ENCODE measurements at places on chromosomes 3 and 15.

GRCh38 chr15:61116825-61117224 lies 112.3 kb downstream of the RORA start:
- no peak for DNase-seq

DNA sequence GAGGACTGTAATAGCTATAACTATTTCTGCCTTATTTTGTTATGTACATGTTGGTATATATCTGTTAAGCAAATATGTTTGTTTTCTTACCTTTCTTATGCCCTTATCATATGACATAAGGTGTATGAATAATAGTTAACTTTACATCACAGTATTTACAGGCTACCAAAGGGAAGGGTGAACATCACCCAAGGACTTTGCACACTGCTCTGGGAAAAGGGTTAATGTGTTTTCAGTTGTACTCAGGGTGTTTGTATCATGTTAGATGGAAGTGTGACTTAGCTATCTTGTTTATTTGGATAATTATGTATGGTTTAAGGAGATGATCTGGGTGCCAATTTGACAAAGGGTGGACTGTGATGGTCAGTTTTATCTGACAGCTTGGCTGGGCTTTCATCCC lies 60.3 kb downstream of the LSM3 start:
- DNase-seq, result no peak

DNA sequence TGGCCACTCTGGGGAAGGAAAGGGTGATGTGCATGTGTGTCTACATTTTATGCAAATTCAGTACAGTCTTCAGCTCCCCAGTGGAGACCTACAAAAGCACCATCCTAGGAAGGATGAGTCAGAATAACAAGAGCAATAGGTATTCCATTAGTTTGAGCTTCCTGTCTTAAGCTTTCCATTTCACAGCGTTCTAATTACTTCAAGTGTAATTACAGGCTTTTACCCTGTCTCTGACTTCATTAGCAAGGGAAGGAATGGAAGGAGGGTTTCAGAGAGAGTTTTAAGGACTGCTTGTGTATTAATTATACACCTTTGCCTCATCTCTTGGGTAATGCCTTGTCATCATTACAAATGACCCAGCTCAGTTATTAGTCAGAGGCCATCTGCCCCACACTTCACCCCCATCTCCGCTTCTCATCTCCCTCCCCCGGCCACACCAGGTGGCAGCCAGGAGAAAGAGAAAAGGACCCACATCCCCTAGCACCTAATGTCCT lies 202.8 kb upstream of the MRPL3 start:
- no peak for DNase-seq

DNA sequence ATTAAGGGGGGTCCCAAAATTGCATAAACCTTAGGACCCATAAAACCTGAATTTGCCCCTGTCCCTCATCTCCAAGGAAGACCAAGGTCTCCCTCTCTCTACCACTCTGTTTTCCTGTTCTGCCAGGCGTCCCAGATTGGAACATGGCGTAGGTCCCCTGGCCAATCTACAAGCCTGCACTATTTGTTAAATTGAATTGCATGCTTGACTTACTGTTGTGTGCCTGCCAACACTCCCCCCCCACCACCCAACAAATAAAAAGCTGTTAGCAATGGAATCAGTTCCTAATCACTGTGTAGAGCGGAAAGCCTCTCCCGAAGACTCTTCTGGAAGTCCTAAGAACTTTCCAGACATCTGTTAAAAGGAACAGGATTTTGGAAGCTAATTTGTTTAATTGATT lies 11.7 kb downstream of the CTXND1 start:
- DNase-seq, result no peak

- DNase-seq, result no peak
Measured at GRCh38 chr3:169475576-169475975, 187.9 kb downstream of the MECOM start.

- DNase-seq, result no peak
Measured at GRCh38 chr3:47159820-47160219, 4.1 kb downstream of the SETD2 start.

DNA sequence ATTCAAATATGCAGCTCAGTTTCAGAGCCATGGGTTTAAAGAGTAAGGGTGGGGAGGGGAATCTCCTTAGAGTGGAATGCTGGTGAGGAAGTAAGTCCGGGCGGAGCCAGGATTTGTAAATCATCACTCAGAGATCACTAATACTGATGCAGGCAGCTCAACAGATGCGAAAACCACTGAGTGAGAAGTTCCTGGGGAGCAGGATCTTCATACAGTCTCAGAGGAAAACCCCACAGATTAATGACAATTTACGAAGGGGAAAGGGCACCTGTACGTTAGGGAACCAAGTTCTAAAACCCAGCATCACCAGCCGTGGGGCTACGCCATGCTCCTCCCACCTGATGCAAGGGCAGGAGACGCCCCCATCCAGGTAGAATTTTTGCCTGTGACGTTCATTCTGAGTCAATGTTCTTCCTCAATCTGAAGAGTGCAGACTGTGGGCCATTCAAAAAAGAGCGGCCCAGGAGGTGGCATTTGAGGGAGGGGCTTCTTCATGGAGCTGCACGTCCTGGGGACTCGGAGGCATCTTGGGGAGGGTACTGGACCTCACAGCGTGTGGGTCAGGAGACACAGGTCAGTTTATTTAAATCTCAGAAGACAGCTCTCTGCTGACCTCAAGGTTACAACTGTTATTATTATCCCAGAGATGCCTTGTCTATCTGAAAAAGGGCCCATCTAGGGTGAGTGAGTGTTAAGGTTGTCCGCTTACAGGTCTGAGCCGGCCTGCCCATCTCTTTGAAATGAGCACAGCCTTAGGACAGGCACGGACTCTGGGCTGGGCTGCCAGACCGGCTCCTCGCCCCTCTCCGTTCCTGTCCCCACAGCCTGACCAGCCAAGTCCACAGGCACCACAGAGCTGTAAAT lies 228.0 kb downstream of the XXYLT1 start:
- no peak for DNase-seq

GRCh38 chr3:113623324-113623723 lies 73.1 kb downstream of the USF3 start:
- DNase-seq, result no peak

DNA sequence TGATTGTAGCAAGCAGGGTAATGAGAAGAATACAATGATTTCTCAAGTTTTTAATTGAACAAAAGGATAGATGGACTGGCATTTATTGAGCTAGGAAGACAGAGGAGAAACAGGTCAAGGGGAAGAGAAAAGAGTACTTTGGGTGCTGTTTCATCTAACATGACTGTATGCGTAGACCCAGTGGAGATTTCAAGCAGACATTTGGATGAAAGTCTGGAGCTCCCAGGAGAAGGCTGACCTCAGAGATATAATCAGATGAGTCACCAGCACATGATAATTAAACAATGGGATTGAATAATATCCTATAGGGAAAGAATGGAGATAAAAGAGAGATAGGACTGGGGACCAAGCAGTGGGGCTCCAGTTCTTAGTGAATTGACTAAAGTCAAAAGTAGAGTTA lies 194.9 kb downstream of the ARRDC4 start:
- no peak for DNase-seq

DNA sequence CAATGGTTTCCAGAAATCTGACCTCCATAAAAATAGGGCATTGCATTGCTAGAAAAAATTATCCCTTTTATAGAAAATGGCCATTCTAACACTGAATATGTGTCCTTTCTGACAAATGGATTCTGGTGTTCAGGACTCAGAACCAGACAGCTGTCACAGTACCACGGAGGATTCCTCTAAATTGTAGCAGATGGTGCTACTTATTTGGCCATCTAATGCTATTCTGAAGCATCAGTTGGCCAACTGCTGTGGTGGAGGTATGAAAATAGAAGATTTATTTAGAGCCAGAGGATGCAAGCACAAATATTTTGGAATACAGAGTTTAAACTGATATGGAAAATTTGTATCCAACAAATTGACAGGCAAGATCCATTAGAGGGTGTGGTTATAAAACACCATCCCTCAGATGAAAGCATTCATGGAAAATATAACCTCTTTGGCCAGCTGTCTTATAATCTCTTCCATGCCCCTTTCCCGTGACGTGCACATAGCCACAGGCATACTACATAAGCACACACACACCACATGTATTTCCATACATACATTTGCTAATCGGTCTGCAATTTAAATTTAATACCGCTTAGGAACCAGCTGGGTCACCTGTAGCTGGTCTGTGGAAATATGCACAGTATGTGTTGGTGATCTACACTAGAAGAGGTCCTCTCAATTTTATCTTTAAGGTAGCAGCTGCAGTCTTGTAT lies 302.7 kb upstream of the KCNMB2 start:
- DNase-seq, result no peak

DNA sequence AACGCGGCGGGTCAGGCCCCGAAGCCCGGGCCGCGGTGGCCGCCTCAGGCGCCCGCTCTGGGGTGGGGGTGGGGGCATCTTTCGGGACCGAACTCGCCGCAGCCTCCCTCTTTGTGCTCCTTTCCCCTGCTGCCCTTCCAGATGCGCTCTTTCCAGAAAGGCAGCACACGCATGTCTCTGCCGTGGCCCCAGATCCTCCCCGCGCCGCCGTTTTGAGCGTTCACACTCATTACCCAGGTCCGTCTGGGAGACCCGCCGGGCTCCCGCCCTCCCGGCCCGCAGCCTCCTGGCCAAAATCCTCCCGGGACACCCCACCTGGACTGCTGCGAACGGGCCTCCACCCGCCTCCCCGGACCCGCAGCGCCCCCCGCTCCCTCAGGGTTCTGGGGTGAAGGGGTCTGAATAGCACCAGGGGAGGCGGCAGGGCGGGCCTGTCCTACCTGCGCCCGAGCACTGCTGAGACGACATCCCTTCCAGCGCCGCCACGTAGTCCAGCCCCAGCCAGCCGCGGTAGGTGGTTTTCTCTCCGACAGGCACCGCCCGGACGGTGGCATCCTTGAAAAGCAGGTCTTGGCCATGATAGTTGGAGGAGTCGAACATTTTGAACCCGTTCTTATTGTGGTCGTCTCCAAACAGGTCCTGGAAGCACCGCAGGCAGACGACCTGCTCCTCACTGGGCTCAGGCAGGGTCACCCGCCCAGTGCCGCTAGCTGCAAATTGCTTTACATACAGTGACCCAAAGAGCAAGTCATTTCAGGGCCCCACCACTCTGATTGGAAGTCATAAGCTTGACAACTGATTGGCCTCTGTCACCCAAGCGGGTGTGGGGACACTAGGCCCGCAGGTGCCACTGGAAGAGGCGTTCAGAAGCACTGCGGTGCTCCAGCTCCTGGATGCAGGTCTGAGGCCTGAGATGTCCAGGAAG lies 25.9 kb downstream of the MELTF start:
- DNase-seq, result peak; percentile 48

DNA sequence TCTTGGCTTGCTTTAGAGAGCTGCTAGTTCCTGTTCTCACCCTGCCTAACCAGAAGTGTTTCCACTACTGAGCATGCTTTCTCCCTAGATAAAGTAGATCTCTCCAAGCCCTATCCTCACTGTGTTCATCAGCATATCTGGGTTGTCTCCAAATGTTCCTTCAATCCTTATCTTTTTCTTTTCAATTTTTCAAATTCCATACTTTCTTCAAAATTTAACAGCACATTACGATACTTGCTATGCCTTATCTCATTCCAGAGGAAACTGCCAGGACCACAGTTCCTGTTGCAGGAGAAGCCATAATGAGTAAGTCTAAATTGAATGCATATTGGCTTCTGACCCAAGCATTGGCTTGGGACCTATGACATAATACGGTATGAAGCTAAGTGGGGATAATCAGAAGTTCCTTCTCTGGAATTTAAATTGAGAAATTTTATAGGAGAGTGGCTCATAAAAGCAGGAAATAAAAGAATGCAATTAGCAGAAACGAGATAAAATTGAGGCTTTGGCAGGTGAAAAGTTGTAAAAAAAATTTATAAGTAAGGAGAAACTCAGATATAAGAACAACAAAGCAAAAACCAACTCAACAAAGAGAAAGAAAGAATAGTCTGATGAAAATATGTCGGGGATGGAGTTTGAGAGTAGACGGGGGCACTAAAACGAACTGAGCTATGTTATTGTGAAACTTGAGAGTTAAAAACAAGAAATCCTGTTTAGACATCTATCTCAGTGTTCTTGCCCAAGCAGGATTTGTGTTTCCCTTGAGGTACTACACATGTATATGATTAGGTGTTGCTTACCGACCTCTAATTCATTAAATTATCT lies 631.7 kb upstream of the CCDC54 start:
- no peak for DNase-seq

DNA sequence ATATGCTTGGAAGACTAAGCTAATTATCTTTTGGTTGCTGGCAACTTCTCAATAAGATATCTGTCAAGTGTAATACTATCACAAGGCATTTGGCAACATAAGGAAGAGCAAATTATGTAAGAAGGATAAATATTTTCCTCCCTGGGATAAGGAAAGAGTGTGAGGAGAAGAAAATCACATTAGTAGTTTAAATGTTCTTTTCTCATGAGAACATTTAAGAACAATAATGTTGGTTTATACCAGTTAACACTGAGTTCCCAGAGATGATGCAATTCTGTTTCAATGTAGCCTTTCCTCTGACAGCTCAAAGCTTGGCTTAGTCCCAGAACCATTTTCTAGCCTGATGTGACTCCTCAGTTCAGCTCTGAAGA lies 66.1 kb upstream of the NPHP3 start:
- DNase-seq, result no peak

DNA sequence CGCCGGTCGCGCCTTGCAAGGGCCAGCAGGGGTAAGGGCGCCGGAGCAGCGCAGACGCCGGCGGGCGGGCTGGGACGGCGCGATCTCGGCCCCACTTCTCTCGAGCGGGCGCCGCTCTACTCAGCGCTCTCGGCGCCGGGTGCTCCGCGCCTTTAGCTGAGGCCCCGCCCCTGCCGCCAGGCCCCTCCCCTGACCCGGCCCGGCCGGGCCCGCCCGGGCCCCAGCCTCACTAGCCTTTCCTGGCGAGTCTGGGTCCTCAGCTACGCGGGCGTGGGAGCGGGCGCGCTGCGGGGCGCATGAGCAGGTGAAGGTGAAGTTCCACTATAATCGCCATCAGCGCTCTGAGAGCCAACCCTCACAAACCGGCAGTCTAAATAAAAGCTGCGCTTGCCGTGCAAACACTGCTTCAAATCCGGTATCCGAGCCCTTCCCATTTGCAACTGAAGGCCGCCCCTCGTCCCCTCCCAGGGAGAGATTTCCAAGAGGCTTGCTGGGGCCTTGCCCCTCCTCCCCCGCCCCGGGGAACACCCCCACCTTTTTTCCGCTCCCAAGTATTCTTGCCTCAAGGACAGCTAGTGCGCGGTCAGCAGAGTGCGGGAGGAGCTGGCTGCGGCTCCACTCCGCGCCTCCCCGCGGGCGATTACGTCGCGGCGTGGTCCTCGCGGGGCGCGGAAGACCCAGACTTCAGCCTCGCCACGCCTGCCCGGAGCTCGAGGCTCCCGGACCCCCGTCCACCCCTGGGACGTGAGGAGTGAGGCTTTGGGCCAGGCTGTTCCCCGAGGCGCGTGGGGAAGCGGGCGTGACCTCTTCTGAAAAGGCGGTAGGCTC lies at the start of gene RPP25:
Gene RPP25, minus strand, starts transcription at position 125 of the 828 bp plus-strand sequence. CDS start 189 bp downstream, outside the sequence.
- peak; percentile 88 for DNase-seq

DNA sequence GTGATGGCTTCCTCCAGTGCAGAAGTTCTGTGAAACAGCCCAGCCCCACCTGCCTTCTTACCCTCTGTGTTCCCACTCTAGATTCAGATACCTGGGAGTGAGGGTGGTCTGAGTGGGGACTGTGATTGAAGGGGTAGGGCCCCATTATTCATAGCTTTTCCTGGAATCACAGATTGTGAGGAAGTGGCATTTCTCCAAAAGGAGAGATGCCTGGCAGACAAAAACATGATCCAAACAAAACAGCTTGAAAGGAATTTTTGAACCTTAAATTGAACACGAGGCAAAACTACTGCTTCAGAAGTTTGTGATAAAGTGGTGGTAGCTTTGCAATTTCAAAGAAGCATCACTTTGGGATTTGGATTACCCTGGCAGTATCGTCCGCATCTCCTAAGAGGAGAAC lies 29.2 kb upstream of the NEO1 start:
- DNase-seq, result no peak

Data from stimulated activated CD8-positive, alpha-beta memory T cell treated with anti-CD3 and anti-CD28 coated beads, Interleukin-4, amount 100 ng/mL, for 48 hours (primary cell).